Smooth muscle cell of trachea (primary cell): ENCODE measurements at places on chromosomes 7 and 10. TPM values are rescaled to one million over a fixed set of nuclear protein-coding genes. Genes with fewer than 3 reads are reported as not detected.

Gene OR2A42
- 0.15 TPM in 1 of 2 replicates, not detected in the other for total RNA-seq

Gene DDX50
- total RNA-seq = 64.8 and 65.2 TPM in 2 replicates

Gene NODAL
- not detected in 2 replicates for total RNA-seq

Gene EGFR
- total RNA-seq = 87.7 and 88.3 TPM in 2 replicates

Gene EPO
- total RNA-seq = not detected in 2 replicates

Gene BMS1
- total RNA-seq = 13.6 and 19.3 TPM in 2 replicates

Gene TMEM225B
- total RNA-seq = 0.29 and 0.50 TPM in 2 replicates

Gene BRAT1
- 31.4 and 53.3 TPM in 2 replicates for total RNA-seq

Gene STRIP2
- 5.1 and 8.3 TPM in 2 replicates for total RNA-seq

Gene UPK3B
- 0.44 TPM in 1 of 2 replicates, not detected in the other for total RNA-seq

Gene FFAR4
- total RNA-seq = not detected in 2 replicates

Gene FLNC
- total RNA-seq = 265 and 462 TPM in 2 replicates

Gene PPP1R9A
- 0.44 and 1.7 TPM in 2 replicates for total RNA-seq

Gene IRF5
- 0.83 TPM in 1 of 2 replicates, not detected in the other for total RNA-seq

Gene GPNMB
- 288 and 440 TPM in 2 replicates for total RNA-seq

Gene FAM237B
- not detected in 2 replicates for total RNA-seq

Gene GHRHR
- not detected in 2 replicates for total RNA-seq

Gene ITPRID1
- not detected in 2 replicates for total RNA-seq

Gene HOXA7
- not detected in 2 replicates for total RNA-seq

Gene GRM8
- total RNA-seq = not detected in 2 replicates

Gene ZNF365
- total RNA-seq = 2.9 and 3.8 TPM in 2 replicates

Gene PRKCQ
- total RNA-seq = 0.17 TPM in 1 of 2 replicates, not detected in the other

Gene OPN1SW
- total RNA-seq = not detected in 2 replicates

Gene HMX3
- not detected in 2 replicates for total RNA-seq

Gene NEUROD6
- total RNA-seq = not detected in 2 replicates

Gene FANK1
- total RNA-seq = 1.3 and 3.1 TPM in 2 replicates

Gene GIMAP4
- total RNA-seq = 2.0 TPM in 1 of 2 replicates, not detected in the other

Gene ABCF2
- total RNA-seq = 64.7 and 65.2 TPM in 2 replicates

Gene METTL27
- total RNA-seq = 7.1 and 36.6 TPM in 2 replicates

Gene ACTR3C
- total RNA-seq = under 0.01 and 3.0 TPM in 2 replicates
